HFF-Myc (cell line): ENCODE measurements at places on chromosomes 16 and 17.

- no peak for DNase-seq
These were observed 10.7 kb upstream of the RNF222 start for GRCh38 chr17:8408371-8408770.

DNA sequence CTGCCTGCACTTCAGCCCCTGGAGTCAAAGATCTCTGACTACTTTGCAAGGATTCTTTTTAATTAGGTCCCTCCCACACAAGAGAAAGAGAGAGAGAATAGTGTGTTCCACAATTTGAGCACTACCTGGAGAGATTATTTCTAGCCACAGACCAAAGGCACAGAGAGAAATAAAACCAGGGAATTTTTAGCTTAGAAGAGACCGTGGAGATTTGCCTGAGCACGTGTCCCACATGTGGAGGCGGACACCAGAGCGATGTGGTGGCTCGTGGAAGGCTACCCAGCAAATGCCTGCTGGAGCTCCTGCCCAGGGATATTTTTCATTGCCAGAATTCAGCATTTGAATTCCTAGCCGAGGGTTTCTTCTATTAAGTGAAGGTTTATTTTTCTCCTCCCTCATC lies 50.6 kb downstream of the MGAT5B start:
- DNase-seq, result no peak

- no peak for DNase-seq
These were observed 42.0 kb downstream of the TNFRSF13B start for GRCh38 chr17:16929757-16930520.

- DNase-seq, result no peak
These were observed 11.6 kb downstream of the CBFA2T3 start for GRCh38 chr16:88965411-88965810.

DNA sequence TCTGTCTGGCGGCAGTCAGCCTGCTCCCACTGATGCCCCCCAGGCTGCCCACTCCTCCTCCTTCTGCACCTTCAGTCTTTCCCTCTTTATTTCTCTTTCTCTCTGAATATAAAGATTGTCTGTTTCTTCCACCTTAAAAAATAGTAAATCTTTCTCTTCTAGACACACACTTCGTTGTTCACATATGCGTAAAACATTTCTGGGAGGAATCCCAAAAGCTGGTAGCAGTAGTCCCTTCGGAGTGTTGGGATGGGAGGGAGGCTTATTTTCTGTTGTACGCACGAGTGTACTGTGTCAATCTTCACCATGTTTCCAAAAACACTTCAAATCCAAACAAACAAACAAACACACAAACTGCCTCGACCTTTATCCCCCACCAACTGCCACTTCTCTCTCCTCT lies 9.9 kb downstream of the OSBPL7 start:
- DNase-seq, result no peak

GRCh38 chr16:75080205-75081029 lies 36.2 kb downstream of the LDHD start:
- no peak for DNase-seq

DNA sequence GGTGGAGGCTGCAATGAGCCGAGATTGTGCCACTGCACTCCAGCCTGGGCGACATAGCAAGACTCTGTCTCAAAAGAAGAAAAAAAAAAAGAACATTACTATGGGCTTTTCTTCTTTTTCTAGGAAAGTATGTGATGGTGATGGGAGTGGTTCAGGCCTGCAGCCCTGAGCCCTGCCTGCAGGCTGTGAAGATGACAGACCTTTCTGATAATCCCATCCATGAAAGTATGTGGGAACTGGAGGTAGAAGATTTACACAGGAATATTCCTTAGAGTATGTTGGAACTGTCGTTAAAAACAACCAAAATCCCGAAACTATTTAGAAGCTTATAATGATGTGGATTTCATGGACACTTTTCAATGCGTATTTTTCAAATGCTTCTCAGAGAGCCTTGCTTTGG lies 5.3 kb downstream of the RMI2 start:
- no peak for DNase-seq

DNA sequence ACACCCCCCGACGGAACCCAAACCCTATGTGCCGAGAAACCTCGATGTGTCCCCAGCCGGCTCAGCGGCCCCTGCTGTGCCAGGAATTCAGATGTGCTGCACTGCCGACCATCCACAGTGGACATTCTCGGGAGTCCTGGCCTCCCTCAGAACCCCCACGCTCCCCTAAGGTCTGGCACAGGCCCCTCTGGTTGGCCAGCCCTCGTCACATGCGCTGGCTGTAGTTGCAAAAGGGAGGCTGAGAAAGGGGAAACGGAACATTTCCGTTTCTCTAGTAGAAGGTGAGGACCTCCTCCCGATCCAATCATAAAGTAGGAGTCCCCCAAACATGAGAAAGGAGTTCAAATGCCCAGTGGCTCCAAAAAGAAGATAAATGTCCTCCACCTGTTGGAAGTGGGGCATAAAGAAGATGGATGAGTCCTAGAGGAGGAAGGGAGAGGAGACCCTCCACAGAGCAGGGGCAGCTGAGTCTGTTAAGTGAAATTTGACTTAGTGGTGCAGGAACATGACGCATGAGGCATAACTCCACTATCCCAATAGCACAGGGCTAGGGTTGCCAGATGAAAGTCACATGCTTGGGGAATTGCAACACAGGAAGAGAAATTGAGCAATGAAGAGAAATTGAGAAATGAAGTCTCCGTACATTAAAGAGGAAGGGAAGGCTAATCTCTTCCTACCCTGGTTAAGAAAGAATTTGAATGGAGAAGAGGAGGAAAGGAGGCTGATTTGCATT lies 49.3 kb upstream of the WSB1 start:
- DNase-seq, result peak; percentile 33

DNA sequence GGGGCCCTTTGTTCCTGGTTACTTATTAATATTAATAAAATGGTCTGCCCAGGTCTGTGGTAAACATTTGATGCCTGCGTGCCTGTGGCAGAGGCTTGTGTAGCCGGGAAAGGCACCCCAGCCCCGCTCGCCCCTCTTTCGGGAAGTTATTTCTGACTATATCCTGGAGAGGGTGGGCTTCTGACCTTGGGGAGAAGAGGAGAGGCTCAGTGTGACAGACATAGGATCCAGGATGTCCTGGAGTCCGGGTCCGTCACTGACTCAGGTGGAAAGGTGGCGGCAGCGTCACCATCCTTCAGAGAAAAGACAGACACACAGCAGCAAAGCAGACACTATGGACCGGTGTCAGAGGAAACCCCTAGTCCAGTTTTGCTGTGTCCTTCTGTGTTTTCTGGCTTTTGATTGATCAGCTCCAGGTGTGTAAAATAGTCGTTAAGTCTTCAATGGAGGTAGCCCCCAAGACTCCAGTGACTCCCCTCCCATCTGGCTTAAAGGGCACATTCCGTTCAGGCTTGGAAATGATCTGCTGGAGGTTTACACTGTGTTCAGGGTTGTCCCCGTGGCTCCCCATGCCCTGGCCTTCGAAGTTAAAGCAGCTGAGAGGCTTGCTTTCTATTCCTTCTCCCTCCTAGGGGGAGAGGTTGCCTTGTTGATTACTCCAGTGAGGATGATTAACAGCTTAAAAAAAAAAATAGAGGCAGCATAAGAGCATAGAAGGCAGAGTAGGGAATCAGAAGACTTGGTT lies 81.6 kb downstream of the CCDC182 start:
- no peak for DNase-seq

DNA sequence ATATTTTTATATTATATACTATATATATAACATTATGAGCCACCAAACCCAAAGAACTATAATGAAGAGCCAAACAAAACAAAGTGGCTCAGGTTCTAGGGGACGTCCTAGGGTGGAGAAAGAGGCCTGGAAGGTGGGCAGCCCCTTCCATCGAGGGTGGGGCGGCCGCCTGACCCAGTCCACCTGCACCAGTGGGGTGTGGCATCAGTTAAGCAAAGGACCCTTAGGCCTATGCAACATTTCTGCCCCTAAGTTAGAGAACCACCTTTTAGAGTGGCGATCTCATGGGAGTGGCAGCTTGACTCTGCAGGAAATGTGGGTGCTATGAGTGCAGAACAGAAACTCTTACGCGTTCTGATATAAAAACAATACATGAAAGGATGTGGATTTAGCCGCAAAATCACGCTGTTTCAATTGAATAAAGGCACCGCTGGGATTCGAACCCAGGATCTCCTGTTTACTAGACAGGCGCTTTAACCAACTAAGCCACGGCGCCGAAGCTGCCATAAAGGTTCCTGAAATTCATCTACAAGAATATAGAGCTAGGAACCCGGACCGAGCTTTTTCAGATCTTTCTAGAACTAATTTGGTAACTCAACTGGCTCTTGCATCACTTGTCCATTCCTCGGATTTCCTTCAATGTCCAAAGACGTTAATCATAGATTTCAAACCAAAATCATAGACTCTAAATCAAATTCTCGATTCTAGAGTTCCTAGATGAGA lies 15.6 kb upstream of the AURKB start:
- DNase-seq, result no peak

DNA sequence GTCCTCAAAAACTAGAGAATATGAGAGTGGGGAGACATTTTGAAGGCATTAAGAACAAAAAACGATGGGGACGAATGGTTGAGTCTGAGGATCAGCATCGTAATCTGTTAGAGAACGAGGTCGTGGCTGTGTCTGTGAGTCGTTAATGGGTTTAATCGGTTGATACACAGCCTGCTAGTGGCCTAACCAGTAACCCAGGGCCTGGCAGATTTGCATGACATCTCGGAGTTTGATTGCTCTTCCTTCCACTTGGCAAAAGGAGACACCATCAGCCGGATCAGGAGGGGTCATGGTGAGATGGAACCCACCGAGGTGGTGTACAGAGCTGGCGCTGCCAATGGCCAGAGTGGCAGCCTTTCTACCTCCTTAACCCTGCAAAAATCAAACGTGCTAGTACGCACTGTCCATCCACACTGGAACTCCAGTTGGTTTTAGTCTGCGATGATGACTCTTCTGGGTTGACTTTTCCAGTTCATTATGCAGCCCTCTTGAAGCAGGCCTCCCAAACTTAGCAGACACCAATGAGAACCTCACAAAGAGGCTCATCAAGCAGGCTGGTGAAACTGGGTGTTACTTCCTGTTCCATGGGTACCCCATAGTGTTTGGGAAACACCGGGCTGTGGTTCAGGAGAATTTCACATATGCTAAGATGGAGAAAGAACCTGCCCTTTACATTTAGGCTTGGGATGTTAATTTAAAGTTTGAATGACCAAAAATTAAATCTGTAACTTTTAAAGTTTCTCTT lies 4.1 kb downstream of the HS3ST3B1 start:
- no peak for DNase-seq

DNA sequence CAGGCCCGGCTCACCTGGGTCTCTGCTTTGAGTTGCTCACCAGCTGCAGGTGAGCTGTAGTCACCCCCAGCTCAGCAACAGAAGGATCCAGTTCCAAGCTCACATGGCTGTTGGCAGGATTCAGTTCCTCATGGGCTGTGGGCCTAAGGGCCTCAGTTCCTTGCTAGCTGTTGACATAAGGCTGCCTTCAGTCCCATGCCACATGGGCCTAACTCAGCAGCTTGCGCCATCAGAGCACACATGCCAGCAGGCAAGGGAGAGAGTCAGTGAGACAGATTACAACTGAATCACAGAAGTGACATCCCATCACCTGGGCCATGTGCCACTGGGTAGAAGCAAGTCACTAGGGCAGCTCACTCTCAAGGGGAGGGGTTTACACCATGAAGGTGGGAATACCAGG lies 24.7 kb downstream of the PSMD7 start:
- no peak for DNase-seq

DNA sequence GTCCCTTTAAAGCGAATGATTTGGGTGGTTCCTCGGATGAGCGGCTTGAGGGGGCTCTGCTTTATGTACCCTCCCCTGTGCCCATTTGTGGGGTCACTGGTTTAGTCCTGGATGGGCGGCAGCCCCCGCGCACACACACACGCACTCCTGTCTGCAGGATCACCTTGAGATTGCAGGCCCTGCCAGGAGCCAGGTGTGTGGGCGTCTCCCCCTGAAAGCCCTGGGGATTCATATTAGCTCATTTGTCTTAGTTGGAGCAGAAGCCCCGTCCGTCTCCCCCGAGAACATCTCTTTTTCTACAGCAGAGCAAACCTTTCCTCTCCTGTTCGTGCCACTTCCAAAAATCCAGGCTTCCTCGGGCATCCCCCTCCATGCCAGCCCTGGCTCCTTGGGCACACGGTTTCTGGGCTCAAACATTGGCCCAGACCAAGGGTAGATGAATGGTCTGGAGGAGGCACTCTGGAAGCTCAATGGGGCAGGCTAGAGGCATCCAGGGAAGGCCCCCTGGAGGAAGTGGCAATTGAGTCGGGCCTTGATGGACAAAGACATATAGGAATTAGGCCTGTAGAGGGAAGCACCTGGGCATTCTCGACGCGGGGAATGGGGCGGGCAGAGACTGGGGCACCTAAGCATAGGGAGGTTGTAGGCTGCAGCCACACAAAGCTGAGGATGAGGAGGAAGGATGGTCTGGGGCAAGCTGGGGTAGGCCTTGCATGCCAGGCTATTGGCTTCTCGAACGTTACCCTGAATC lies 218.5 kb upstream of the GSE1 start:
- no peak for DNase-seq

DNA sequence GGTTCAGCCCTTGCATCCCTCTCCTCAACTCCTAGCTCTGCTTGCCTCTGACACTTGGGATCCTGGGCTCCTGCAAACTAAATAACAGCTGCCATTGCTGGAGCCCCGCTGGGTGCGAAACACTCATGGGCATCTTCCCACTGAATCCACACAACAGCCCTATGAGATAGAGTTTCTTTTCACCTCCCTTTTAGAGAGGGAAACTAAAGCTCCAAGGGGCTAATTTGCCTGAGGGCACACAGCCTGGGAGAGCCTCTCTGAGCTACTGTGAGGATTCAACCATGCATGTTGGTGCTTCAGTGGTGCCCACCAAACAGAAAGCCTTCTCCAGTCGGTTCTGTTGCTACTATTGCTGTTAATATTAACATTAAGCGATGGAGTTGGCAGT lies 4.0 kb downstream of the ACBD4 start:
- no peak for DNase-seq

DNA sequence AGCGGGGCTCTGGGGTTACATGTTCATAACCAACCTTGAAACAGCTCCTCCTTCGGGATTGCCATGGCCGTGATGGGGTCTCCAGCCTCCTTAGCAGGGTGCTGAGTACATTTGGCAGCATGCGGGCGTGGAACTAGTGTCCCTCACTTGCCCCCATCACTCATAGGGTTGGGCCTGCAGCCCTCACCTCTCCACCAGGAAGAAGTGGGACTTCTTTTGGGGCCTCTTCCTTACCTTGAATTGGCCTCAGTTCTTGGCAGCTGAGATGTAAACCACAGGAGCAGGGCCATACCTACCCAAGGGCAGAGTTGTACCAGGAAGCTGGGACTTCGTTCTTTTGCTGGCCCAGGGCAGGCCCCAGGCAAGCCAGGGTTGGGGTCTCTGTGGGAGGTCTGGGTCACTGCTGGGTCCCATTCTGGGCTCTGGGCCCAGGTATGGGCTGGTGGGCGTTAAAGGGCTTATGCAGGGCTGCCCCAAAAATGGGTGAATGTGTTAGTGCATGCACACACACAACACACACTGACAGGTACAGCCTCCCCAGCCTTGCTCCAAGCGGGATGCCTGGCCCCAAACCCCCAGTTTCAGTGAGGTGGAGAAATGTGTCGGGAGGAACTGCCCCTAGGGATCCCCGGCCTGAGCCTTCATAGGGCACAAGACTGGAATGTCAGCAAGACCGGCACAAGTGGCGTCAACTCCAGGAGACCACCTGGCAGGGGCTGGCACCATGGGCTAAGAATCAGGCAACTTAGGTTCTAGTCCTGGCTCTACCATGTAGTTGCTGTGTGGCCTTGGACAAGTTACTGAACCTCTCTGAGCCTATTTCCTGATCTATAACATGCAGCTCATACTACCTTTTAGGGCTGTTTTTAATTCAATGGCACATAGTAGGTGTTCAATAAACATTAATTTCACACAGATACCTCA lies 3.9 kb upstream of the KRT15 start:
- DNase-seq, result no peak

GRCh38 chr17:49971199-49971847 lies 2.3 kb downstream of the DLX4 start:
- no peak for DNase-seq
